ENCODE measurements at places on chromosomes 4 and X.

DNA sequence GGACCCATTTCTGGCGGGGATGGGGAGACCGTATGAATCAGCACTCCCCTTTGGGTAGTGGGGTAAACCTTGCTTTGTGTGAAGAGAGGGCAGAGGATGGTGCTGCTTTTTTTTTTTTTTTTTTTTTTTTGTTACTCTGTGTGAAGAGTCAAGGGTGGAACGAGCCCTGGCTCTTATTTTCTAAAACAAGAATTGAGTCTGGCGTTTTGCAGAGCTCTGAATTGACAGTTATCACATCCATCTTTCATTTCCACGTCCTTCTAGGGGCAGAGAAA, 1.2 kb downstream of the SLAIN2 start:
- DNase-seq = no peak

GRCh38 chrX:70087857-70088630, 25.8 kb downstream of the OTUD6A start:
- DNase-seq = no peak

DNA sequence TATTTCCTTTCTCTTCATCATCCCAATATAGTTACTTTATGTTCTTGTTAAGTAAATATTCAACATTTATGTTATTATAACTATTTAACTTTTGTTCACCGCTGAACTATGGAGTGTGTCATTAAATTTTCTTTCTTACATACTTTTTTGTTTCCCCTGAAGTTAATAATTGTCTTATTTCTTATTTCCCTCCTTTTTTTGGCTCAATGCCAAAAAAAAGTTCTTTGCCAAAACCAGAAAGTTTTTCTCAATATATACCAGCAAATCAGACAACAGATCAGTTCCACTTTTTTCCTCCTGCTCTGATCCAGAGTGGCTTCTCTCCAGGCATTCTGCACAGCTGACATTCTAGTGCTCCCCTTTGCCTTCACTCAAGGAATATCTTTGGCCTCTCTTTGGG, 187.0 kb upstream of the PPARGC1A start:
- DNase-seq = no peak

GRCh38 chr4:110005461-110006056, 92.9 kb downstream of the EGF start:
- peak; percentile 58 for DNase-seq

GRCh38 chrX:23884427-23885024, 23.2 kb downstream of the APOO start:
- DNase-seq = no peak

- peak; percentile 40 for DNase-seq
Observed at GRCh38 chr4:87465739-87466366, 43.5 kb downstream of the NUDT9 start.

- DNase-seq = no peak
Observed at GRCh38 chrX:41556958-41557357, 109.8 kb downstream of the NYX start.

GRCh38 chr4:18722748-18723191, 701.2 kb upstream of the LCORL start:
- DNase-seq = no peak

GRCh38 chr4:155777971-155778735, 19.3 kb downstream of the GUCY1B1 start:
- no peak for DNase-seq

- DNase-seq = no peak
Observed at GRCh38 chr4:122739174-122739573, 6.7 kb downstream of the BBS12 start.

DNA sequence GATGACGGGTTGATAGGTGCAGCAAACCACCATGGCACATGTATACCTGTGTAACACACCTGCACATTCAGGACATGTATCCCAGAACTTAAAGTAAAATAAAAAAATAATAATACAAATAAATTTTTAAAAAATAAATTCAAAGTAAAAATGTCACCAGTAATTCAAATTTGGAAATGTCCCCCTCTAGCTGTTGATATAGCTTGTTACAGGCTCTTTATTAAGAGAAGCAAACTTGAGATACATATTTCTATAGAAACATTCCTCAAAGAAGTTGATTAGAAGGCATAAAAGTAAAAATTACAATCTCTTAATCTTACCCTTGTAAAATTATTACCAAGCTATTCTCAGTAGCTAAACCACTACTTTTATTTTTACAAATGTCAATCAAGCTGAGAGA, 1397.0 kb downstream of the FAM133A start:
- DNase-seq = no peak

- no peak for DNase-seq
Observed at GRCh38 chr4:173171987-173172386, 3.4 kb downstream of the GALNT7 start.

- DNase-seq = no peak
Observed at GRCh38 chr4:73676861-73677323, 56.7 kb upstream of the RASSF6 start.

GRCh38 chr4:1207157-1207470, 34.7 kb upstream of the SPON2 start:
- no peak for DNase-seq

DNA sequence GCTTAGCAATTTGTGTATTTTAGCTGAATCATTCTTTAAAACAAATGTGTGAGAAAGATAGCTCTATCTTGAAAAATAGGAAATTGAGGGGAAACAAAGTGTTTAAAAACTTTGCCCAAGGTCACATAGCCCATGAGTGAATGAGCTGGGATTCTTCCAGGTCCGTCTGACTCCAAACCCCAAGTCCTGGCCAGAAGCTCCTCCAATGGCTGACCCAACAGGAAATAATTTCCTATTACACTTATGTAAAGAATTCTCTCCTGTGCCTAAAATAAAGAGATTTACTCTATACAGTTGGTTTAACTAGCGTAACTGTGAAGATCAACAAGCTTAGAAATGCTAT, 287.6 kb downstream of the ARHGAP24 start:
- DNase-seq = no peak

DNA sequence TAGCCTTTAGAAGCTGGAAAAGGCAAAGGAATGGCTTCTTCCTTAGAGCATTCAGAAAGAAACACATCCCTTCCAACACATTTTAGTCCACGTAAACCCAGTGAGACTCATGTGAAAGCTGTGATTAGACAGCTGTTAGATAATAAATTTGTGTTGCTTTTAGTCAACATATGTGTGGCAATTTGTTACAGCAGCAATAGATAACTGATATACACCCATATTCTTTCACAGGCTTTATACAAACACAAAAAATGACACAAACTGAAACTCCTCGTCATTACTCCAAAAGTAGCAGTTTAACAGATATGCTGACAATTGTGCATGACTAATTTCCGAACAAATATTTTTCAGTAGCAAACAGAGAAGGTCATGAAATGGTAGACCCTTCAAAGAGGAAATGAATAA, 65.3 kb downstream of the ANTXR2 start:
- DNase-seq = no peak

DNA sequence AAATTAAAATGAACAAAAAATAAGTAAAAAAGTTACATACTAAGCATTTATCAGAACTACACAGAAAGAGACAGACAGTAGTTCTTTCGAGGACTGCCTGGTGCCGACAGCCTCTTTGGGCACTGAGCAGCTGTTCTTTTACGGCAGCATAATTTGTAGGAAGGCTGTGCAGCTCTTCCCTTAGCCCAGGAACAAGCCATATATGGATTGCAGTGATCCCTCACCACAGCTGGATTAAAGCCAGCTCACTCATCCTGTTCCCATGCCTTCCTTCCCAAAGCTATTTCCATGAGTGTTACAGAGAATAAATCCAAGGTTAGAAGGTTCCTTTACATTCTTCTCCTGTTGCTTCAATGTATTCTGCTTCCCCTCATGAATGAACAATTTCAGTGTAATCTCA, 71.7 kb downstream of the DDX60L start:
- no peak for DNase-seq

DNA sequence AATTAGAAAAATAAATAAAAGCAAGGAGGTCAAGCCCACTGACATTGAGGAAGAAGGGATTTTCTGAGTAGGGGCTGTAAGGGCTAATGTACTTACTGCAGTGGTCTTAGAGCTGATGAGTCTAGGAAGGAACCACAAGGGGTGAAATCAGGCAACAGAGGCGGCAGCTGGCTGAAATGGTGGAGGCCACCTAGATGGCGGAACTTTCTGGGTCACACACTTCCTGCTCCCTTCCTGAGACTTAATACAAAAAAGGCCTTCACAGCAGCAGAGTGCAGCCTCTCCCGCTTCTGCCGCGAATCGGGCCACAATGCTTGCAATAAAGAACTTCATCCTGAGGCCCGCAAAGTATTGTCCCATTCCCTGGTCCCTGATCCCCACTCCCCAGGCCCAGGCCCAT, 15.4 kb downstream of the SNX12 start:
- DNase-seq = no peak

GRCh38 chrX:44093431-44093830, 120.2 kb upstream of the NDP start:
- no peak for DNase-seq

DNA sequence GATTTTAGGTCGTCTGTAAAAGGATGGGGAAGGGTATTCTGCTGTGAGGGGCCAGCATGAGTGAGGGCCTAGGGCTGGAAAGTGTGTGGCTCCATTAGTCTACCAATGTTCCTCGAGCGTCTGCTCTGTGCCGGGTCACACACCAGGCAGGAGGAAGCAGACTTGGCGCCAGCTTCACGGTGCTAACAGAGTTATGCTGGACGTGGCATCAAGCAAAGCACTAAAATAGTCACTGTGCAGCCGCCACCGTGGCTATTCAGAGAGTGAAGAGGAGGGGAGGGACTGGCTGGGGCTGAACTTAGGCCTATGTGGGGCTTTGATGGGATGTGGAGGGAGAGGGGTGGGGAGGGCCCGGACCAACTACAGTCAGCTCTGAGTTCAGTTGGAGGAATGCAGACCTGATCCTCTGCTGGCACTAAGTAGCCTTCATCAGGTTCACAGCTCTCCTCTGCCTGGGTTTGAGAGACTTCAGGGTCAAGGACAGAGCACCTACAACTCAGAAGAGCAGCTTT, 83.9 kb upstream of the MSX1 start:
- no peak for DNase-seq

GRCh38 chr4:186167605-186168004, 23.8 kb upstream of the CYP4V2 start:
- no peak for DNase-seq

DNA sequence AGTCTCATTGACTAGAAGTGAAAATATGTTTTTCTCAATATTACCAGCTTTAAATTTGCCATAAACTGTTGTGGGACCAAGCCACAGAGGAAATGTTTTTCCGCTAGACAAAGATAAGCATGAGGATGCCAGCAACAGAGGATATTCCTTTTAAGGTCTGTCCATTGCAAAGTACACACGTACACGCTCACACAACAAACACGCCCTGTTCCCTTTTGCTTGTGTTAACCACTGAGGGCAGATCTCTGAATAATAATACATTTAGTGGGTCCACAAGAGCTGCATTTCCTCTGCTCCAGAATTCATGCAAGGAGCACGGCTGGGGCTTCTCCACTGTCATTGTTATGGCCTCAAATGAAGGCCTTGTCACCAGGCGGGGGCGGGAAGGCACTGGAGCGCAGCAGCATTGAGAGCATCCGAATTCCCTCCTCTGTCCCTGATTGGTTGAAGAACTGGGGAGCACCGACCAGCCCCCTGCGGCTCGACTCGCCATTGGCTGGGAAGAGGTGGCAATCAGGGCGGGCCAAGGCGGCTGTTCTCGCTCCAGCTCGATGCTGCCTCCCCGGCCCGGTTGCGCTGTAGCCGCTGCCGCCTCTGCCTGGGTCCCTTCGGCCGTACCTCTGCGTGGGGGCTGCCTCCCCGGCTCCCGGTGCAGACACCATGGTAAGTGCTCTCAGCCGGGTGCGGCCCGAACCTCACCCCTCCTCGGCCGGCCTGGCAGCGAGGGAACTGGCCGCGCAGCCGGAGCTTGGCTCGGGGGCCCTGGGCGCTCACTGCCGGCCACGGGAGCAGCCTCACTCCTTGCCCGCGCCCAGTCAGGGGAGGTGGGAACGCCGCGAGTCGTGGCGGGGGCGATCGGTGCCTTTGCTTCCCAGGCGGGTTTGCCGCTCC, at the start of gene GUCY1B1:
TSS of gene GUCY1B1 (plus strand) at position 541 of the 891 bp plus-strand sequence. CDS start at position 661, 120 bp downstream.
- no peak for DNase-seq

- DNase-seq = no peak
Observed at GRCh38 chr4:176443117-176443516, 123.4 kb downstream of the SPCS3 start.

DNA sequence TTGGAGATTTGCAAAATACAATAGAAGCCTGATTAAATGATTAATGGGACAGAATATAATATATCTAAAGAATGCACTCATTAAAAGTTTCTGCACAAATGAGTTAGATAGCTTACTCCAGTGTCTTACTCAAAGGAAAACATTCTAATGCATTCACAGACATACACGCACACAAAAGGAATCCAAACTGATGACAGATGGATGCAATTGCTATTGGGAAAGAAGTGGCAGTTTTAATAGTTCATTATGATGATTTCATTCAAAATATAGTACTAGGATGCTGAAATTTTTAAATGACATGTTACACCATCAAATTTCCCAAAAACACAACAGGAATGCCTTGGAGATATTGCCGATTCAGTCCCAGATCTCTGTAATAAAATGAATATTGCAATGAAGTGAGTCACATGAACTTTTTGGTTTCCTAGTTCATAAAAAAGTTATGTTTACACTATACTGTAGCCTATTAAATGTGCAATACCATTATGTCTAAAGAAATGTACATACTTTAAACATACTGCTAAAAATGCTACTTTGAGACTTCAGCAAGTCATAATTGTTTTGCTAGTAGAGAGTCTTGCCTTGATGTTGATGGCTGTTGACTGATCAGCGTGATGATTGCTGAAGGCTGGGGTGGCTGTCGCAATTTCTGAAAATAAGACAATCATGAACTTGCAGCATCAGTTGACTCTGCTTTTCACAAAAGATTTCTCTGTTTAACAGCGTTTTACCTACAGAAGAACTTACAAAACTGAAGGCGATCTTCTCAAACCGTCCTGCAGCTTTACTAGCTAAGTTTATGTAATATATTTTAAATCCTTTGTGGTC, 45.6 kb downstream of the BBS12 start:
- DNase-seq = no peak

DNA sequence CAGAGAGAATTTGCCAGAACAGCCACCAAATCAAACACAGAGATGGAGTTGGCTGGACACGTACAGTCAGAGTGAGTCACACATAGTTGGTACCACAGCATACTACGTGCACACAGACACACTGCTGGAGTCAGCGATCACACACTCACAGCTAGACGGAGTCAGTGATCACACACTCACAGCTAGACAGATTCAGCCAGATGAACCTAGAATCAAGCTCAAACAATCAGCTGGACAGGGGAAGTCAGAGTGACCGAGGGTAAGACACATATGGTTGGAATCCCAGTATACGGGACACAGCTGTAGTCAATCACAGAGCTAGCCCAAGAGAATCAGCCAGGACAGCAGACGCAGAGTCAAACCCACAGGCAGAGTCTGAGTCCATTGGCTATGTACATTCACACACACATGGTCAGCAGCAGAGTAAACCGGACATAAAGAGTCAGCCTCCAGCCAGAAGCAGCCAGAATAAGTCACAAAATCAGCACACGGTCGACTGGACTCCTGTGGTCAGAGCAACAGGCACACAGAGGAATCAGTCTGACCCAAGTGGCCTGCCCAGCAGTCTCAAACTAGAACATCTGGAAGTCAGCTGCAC, 4.6 kb downstream of the SLC38A5 start:
- DNase-seq = no peak
